Right atrium auricular region (tissue), 2 donors: ENCODE measurements at places on chromosomes 1 and 21.

GRCh38 chr21:16455978-16456377, 726.2 kb downstream of the USP25 start:
- DNase-seq: no peak

DNA sequence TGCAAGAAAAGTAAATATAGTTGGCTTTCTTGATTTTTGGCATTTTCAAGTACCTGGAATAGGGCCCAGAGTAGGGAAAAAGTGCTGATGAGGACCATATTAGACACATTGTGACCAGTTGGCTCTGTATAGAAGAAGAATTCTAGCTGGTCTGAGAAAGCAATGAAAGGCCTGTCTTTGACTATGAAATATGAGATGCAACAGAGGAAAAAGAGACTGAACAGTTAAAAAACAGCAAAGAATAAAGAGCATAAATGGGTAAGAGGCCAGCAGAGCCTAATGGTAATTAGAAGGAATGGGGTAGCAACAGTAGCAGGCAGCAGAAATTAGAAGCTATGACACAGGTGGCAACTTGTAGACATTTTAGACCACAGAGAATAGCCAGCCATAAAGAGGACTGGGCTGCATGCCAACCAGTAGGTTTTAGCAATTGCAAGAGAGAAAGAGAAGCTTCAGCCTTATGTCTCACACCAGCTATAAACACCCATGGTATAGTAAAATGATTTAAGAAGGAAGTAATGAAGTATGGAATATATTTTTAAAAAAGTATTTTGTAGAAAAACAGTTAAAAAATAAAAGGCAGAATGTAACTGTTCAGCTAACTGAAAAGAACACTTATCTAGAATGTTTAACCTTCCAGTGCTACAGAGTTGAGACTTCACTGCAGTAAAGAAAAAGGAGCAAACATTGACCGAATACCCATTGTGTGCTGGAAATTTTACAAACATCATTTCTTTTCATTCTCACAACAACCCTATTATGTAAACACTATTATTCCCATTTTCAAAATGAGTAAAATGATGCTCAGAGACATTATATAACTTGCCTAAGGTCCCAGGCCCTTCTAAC, 114.1 kb downstream of the LHX4 start:
- no peak for DNase-seq

- no peak for DNase-seq
Observed at GRCh38 chr1:109750920-109751319, 10.1 kb upstream of the GSTM3 start.

DNA sequence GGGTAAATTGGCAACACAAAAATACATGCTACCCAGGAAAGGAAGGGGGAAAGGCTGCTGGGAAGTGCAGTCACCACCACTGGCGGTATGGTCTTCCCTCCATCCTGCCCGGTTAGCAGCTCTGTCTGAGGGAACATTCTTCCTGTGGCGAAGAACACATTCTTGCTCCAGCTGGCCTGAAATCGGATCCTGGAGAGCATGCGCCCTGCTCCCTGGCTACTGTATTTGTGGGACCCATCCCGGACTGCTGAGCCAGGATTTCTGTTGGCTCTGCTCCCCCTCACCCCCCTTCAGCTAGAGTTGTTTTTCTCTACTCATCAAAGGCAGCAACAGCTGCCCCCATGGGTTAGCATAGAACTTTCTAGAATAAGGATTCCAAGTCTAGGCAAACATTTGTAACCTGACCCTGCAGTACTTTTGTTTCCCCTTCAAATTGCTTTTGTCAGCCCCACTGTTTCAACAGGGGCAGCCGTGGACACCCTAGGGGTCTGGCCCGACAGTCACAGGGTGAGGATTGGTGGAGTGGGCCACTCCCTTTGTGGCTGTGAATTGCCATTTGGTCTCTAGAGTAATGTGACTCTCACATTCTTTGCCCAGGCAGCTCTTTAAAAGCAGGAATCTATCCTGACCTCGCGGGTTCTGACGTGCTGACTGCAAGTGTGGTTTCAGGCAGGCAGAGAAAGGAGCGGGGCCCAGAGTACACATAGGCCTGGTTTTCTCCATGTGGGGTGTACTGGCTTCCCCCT, 157.7 kb downstream of the TOMM20 start:
- DNase-seq: peak; percentile 88

GRCh38 chr1:17789926-17790325, 34.8 kb downstream of the ACTL8 start:
- DNase-seq: no peak

DNA sequence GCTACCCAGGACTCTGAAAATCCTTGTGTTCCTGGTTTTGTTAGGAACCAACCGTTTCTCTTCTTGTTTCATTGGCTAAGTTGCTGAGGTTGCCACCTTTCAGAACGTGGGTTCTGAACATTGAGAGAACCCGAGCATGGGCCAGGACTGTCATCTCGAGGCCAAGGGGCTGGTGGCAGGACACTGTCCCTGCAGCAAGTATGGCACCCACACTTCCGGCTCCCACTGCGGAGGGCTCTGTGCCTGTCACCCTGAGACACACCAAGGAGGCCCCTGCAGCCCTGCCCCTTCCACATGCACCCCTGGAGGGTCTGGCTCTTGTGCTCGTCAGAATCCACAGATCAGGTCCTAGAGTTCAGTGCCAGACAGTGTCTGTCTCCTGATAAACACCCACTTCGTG, 39.1 kb upstream of the LRRC3 start:
- no peak for DNase-seq

DNA sequence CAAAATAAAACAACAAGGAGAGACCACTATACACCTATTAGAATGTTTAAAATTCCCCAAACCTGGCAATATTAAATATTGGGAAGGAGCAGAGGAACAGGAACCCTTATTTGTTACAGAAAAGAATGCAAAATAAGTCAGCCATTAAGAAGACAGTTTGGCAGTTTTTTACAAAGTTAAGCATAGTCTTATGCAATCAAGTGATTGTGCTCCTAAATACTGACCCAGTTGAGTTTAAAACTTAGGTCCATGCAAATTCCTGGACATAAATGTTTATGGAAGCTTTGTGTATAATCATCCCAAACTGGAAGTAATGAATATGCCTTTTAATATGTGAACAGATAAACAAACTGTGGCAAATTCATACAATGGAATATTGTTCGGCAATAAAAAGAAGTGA, 72.9 kb upstream of the RGS4 start:
- no peak for DNase-seq

GRCh38 chr1:81848880-81849682, 48.3 kb downstream of the ADGRL2 start:
- no peak for DNase-seq

- DNase-seq: no peak
Observed at GRCh38 chr1:85615586-85616363, 35.2 kb downstream of the CCN1 start.

- peak; percentile 59 for DNase-seq
Observed at GRCh38 chr21:16192902-16193301, 463.1 kb downstream of the USP25 start.

DNA sequence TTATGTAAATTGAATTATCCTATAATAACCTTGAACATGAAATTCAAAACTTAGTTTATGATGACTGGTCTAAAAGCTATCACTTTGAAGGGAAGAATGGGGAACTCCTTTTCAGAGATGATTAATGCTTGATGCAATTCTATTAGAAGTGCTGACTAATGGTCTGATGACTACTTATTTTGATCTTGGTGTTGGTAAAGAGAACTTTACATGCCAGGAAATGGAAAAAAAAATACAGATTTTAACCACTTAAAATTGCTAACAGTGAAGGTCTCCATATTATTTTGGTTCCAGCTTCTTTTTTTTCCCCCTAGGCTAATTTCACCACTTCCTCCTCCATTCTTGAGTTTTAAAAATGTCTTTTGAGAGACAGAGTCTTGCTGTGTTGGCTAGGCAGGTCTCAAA, 22.9 kb downstream of the S1PR1 start:
- no peak for DNase-seq

DNA sequence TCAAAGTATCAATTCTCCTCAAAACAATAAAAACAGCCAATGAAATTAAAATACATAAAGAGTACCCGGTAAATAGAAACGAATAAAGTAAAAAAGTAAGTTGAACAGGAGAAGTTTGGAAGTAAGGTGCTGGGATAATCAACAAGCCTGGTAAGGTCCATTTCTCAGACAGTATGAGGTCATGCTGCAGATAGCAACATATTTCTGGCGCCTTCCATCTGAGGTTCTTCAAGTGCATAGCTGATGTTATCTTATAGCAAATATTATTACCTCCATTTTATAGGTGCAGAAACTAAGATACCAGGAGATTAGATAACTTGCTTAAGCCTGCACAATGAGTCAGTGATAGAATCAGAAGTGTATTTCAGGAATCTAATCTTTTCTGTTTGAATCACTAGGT, 23.7 kb upstream of the CEP350 start:
- DNase-seq: no peak

- no peak for DNase-seq
Observed at GRCh38 chr1:84939151-84939550, 46.1 kb upstream of the LPAR3 start.

GRCh38 chr1:153395776-153396175, 4.9 kb upstream of the S100A8 start:
- DNase-seq: peak; percentile 23

GRCh38 chr1:155108296-155108695, 19.4 kb upstream of the EFNA1 start:
- no peak for DNase-seq

GRCh38 chr1:928825-929661, 5.3 kb downstream of the SAMD11 start:
- DNase-seq: no peak

DNA sequence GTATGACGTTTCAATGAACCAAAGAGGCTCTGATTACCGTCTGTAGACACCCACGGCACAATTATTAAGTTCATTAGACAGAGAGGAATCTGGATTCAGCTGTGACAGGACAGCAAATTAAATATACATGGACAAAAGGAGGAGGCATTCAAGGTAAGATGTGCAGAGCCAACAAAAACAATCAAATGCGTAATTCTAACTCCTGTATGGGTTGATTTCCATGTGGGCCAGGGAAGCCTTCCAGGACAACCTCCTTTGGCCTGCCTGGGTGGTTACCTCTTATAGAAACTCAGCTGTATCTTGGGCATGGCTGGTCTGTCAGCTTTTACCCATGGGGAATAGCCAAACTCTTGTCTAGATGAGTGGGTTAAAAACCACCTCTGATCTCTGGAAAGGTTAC, 43.8 kb downstream of the CCN1 start:
- DNase-seq: no peak

DNA sequence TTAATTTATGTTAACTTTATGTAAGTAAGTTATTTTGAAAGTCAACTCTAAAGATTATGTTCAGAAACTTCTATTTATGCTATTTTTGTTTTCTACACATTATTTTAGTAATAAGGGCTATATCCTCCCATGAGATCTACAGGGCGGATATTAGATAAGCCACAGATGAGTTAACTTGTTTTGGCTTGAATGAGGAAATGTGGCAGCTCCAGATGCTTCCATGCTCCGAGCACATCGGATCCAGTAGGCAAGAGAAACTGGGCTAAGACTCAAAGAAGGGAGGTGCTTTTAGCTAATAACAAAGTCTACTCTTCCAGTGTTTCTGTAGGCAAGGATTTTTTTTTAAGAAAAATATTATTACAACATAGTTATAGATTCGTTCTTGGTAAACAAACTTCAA, 20.0 kb upstream of the LAMC1 start:
- no peak for DNase-seq

GRCh38 chr1:21623410-21623961, 45.7 kb downstream of the RAP1GAP start:
- no peak for DNase-seq

DNA sequence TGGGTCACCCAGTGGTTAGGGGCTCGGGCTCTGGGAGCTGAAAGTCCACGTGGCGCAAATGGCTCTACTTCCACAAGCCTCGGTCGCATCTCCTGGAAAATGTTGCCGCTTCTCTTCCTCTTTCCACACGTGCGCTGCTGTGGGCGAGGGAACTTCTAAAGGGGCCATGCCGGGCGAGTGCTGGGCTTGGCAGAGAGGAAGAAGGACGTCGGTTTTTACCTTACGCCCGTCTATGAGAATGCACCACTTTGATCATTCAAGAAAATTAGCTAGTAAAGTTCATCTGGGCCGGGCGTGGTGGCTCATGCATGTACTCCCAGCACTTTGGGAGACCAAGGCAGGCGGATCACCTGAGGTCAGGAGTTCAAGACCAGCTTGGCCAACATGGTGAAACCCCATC, 10.4 kb downstream of the SLC45A1 start:
- no peak for DNase-seq

GRCh38 chr21:46385846-46386733, 62.1 kb downstream of the PCNT start:
- DNase-seq: no peak

- peak; percentile 65 for DNase-seq
Observed at GRCh38 chr21:40143822-40144525, 276.7 kb downstream of the PCP4 start.

DNA sequence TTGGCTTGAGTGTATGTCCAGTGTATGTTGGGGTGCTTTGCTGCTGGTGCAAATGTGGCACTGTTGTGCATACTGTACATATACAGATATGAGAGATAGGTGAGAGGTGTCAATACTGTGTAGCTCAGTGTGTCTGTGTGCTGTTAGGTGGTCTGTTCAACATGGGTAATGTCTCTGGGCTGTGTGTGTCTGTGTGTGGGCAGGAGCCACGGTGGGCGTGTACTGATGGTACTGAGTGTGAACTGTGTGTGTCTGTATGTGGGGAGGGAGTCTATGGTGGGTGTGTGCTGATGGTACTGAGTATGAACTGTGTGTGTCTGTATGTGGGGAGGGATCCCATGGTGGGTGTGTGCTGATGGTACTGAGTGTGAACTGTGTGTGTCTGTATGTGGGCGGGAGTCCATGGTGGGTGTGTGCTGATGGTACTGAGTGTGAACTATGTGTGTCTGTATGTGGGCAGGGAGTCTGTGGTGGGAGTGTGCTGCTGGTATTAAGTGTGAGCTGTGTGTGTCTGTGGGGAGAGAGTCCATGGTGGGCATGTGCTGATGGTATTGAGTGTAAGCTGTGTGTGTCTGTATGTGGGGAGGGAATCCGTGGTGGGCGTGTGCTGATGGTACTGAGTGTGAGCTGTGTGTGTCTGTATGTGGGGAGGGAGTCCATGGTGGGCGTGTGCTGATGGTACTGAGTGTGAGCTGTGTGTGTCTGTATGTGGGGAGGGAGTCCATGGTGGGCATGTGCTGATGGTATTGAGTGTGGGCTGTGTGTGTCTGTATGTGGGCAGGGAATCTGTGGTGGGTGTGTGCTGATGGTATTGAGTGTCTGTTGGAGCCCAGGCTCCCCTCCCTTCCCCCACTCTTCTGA, 32.2 kb upstream of the FOXO6 start:
- DNase-seq: peak; percentile 42

DNA sequence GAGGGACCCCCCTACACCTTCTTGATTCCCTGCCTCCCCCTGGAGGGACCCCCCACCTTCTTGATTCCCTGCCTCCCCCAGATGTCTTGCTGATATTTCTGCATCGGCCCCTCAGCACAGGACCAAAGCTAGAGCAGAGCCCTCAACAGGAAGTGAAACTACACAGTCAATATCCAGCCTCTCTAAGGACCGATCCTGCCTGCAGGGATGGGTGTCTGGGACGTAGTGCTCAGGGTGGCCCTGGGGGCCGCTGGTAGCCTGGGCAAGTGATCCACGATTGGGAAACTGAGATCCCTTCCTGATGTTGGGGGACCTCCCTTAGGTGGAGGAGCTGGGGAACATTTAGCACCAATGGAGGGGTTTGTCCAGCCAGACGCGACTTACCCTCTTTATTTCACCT, 3.9 kb upstream of the LEFTY2 start:
- no peak for DNase-seq
